ENCODE measurements at places on chromosomes 5 and 9. TPM values are rescaled to one million over a fixed set of nuclear protein-coding genes. Genes with fewer than 3 reads are reported as not detected.

DNA sequence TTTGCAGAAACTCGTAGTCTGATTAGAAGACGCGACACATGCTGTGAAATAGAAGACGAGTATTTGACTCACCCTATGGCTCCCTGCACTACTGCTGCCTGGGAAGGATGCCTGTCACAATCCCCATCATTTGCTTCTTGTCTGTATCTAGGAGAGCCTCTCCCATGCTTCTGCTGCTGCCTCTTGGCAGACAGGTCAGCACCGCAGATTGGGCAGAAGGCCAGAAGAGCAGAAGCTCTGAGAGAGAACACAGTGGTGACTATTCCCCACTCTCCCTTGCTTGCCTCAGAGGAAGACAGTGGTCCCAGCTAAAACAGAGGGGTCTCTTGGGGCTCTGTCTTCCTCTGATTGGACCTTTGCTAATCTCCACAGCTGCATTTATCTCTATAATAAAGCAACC lies 84.0 kb upstream of the SMIM32 start:
- DNase-seq, result no peak

GRCh38 chr9:113309204-113309813 lies 6.1 kb upstream of the RNF183 start:
- DNase-seq, result no peak

GRCh38 chr5:10583663-10584572 lies 20.0 kb downstream of the ANKRD33B start:
- no peak for DNase-seq

- DNase-seq, result no peak
Observed at GRCh38 chr9:95497772-95498171, 19.0 kb downstream of the PTCH1 start.

DNA sequence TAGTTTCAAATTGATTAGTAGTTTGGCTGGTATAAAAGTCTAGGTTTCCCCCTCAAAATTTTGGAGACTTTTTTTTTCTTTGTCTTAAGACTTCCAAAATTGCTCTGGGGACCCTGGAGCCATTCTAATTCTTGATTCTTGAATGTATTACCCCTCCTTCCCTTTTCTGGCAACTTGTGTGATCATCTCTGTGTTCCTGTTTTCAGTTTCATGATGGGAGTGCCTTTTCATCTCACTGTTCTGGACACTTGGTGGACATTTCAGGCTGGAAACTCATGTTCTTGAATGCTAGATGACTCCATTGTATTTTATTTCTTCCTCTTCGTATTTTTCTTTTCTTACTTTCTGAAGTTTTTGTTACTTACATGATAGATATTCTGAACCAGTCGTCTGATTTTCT lies 57.3 kb upstream of the LRRC70 start:
- DNase-seq, result no peak

DNA sequence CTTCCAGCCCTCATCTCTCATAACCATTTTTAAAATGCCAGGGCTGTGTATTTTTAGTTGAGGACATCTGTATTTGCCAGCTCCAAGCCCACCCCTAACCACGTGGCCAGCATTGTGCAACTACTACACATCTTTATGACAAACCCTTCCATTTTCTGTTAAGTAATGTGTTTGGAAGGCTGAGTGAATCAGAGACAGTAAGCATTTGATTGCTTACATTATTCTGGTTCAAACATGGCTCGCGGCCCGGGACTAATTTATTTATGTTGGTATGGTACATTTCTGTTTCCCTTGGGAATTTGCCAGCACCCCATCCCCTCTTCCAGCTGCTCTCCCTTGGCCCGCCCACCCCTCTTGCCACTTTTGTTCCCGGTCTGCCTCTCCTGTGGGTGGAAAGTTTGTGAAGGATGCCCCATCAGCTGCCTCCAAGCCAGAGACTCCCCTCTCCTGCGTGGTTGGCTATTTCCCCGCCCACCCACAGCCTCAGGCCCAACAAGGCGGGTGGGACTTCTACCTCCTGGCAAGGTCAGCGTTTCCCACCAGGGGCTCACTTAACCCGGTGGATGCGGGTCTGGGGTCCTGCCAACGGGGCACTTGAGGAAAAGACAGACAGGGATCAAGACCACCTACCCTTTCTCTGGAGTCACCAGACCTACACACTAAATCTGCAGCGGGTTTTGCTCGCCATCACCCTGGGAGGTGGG lies 162.2 kb downstream of the HSD17B3 start:
- DNase-seq, result no peak

GRCh38 chr9:136312436-136312835 lies 8.5 kb upstream of the CCDC187 start:
- DNase-seq, result no peak

DNA sequence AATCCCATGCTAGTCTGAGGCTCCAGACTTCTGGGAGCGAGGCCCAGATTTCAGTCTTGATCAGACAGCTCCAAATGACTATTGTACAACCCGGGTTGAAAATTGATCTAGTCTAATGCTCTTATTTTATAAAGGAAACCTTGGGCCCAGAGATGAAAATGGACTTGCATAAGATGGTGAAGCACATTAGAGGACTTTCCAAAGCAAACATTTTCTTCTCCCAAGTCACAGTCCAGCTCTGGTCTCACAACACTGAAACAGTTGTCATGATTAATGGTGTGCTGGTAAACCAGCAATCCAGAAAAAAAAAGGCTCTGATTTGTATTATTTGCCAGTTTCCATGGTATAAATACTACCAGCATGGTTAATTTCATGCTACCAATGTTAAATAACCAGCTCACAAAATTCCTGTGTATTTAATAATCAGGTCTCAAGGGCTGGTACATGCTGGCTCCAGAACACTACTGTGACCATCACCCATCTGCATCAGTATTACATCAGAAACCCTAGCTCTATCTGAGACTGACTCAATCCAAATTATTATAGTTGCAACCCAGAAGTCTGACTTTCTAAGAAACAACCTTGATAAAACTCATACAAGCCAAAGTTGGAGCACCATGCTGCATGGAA lies 32.5 kb upstream of the ABLIM3 start:
- no peak for DNase-seq

DNA sequence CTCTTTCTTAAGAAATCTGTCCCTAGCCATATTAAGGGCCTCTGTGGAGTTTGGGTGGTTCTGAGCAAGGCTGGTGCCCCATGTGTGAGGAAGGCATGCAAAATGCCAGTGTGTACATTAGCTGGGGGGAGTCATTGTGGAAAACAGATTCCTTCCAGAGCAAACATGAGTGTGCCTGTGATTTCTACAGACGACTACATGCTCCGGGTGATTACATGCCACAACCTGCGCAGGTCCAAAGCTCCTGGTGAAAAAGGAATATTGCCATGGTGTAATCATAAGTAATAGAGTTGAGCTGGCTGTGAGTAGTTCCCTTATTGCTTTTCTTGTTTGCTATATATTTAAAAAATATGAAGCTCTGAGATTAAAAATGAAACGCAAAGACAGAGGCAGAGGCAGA lies 102.1 kb downstream of the ACER2 start:
- DNase-seq, result no peak

DNA sequence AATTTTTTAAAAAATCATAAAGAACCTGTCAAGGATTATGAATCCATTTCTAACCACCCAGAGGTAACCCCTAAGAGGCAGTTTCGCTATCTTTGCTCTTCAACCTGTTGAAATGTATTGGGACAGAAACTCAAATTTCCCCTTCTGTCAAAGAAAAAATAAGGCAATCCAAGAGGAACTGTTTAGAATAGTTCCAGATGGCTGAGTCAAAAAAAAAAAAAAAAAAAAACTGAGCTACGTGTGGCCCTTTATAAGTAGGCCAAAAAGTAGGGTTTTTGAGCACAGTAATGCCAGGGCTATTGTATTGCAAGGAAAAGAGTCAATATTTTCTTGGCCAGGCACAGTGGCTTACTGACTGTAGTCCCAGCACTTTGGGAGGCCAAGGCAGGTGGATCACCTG lies 94.9 kb downstream of the RAD23B start:
- no peak for DNase-seq

DNA sequence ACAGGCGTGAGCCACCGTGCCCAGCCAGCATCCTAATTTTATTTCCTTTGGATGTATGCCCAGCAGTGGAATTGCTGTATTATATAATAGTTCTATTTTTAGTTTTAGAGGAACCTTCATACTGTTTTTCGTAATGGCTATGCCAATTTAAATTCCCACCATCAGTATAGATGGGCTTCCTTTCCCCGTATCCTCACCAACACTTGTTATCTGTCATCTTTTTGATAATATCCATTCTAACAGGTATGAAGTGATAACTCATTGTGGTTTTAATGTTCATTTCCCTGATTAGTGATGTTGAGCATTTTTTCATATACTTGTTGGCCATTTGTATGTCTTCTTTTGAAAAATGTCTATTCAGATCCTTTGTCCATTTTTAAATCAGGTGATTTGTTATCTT lies 13.0 kb downstream of the F2R start:
- DNase-seq, result no peak

- DNase-seq, result no peak
Observed at GRCh38 chr5:58255386-58255785, 204.5 kb downstream of the PLK2 start.

GRCh38 chr5:68251804-68252522 lies 36.4 kb downstream of the PIK3R1 start:
- DNase-seq, result no peak

CDK7 gene
- 6.0 TPM for total RNA-seq

CXXC5 gene
- total RNA-seq, result 66.7 TPM

THBS4 gene
- not detected for total RNA-seq

RNF44 gene
- total RNA-seq, result 15.7 TPM

DIRAS2 gene
- 1.8 TPM for total RNA-seq

GDA gene
- 69.6 TPM for total RNA-seq

C1QTNF3 gene
- 2.6 TPM for total RNA-seq

STPG3 gene
- not detected for total RNA-seq
